Brain (organoid and tissue), 16 donors: ENCODE measurements at places on chromosomes 11 and 22.
A peak's percentile ranks its signal among the peaks of the same experiment; 100 is the strongest.

- DNase-seq = no peak
Measured at GRCh38 chr11:133168016-133168415, 364.3 kb downstream of the OPCML start.

DNA sequence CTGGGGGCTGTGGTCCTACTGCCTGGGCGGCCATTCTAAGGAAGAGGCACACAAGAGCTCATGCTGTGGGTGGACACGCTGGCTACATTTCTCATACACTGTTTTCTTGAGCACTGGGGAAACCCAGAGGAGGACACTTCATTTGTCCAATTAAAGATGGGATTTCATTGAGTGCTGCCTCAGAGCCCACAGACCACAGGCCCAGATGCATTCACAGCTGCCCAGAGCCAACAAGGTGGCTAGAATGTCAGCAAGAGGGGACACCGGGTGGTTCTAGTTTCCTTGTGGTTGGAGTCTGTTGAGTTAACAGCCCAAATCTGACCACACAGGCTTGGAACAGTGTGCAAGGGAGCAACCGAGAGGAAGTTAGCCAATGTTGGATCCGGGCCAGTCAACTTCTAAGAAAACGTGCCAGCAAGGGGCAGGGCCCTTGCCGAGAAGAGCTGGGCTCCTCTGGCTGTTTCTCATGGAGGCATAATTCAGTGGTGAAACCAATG lies 35.0 kb upstream of the SORL1 start:
- peak; percentile 81 for DNase-seq

- DNase-seq = no peak
Measured at GRCh38 chr22:30695351-30695851, 727 bp downstream of the OSBP2 start.

- no peak for DNase-seq
Measured at GRCh38 chr22:35910003-35910769, 118.4 kb downstream of the RBFOX2 start.

- no peak for DNase-seq
Measured at GRCh38 chr11:70169127-70169526, 34.0 kb upstream of the FADD start.

DNA sequence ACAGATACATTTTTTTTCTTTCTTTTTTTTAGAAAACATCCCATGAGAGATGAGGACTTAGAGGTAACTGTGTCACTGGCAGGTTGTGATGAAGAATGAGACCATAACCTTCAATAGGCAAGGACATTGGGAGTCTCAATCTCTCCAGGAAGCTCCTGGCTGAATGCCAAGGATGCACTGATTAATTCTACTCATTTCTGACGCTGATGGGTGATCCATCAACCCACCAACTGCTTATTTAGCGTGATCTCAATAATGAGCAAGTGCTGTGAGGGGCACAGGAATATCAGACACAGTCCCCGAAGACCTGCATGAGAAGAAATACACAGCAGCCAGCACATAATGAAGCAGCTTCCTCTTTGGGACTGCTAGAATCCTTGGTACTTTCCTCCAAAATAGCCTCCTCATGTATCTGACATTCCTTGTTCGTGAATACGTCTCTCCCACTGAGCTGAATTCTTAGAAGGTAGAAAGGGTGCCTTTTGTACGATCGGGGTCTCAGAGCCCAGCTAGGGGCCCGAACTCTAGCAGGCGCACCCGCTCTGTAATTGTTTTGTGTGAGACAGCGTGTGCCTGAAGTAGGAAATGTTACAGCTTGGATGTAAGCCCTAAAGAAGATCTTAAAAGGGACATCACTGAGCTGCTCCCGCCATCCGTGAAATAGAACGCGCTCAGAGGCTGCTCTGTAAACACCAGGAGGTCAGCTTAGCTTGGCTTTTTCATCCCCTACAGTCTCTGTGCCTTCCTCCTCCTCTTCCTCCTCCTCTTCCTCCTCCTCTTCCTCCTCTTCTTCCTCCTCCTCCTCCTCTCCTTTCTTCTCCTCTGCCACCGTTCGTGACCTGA lies 7.2 kb downstream of the CLMP start:
- peak; percentile 92 for DNase-seq

- no peak for DNase-seq
Measured at GRCh38 chr11:103800406-103801114, 235.9 kb upstream of the DDI1 start.

GRCh38 chr11:68962527-68963250 lies 18.1 kb downstream of the MRGPRD start:
- no peak for DNase-seq

- DNase-seq = no peak
Measured at GRCh38 chr11:113528982-113529381, 53.8 kb upstream of the DRD2 start.

GRCh38 chr11:69948256-69949141 lies 129.3 kb upstream of the FGF3 start:
- DNase-seq = no peak

DNA sequence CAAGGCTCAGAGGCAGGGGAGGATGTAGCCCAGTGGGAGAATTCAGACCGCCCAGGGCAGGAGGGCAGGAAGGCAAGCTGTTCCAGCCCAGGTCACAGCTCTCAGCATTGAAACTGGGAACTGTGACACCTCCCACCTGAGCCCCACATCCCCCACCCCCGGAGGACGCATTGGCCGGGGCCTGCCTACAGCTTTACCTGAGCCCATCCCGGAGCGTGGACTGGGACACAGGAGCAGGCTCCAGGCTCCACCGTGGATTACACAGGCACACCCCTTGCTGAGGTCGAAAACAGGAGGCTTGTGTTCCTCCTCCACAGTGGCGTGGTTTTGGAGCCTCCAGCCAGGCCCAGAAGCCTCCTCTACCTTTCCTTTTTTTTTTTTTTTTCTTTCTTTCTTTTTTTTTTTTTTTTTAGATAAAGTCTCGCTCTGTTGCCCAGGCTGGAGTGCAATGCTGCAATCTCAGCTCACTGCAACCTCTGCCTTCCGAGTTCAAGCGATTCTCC lies 9.1 kb upstream of the PGA3 start:
- DNase-seq = no peak

- no peak for DNase-seq
Measured at GRCh38 chr11:132639986-132640385, 892.3 kb downstream of the OPCML start.

DNA sequence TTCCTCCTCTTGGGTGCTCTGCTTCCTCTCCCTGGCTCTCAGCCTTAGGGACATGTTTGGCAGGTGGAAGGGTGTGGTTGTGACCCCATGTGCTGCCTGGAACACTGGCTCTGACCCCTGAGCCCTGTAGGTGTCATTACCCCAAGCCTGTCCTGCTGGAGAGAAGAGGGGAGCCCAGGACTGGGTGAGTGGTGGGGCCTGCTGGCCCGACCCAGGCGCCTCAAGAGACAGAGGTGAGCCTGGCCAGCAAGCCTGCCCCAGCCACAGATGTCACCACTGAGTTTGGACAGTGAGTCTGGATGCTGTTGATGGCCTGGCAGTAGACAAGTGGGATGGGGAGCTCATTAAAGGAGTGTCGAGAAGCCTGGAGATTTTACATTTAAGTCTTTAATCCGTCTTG lies 1112.2 kb downstream of the BRD1 start:
- no peak for DNase-seq

DNA sequence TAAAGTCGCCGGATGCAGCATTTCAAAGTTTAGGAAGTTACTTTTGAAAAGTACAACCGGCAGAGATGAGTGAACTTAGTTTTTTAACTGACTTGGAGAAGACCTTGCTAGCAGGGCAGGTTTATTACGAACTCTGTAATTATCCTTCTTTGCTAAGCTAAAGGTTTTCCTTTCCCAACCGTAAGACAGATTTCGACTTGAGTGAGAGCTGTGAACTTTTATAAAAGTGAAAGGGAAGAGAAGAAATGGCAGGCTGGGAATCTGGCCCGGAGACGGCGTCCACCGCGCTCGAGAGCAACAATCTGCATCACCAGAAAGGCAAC lies 659 bp upstream of the TEAD1 start:
- DNase-seq = no peak

GRCh38 chr11:46036969-46037368 lies 84.3 kb downstream of the PHF21A start:
- DNase-seq = no peak

DNA sequence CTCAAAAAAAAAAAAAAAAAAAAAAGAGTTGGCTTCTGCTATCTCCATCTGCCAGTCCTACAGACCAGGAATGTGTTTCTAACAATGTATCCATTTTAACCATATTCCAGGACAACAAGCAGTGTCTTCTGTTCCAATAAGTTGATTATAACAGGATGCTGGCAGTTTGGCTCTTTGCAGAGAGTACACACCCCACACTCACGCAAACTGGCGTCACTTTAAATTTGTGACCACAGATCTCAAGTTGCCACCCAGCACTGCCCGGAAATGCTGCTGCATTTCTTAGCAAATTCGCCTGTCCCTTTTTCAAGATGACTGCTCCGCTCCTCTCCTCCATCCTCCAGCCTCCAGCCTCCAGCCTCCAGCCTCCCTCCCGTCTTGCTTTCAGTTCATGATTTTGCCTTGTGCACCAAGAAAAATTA lies 44.3 kb downstream of the SCGB1A1 start:
- DNase-seq = no peak

DNA sequence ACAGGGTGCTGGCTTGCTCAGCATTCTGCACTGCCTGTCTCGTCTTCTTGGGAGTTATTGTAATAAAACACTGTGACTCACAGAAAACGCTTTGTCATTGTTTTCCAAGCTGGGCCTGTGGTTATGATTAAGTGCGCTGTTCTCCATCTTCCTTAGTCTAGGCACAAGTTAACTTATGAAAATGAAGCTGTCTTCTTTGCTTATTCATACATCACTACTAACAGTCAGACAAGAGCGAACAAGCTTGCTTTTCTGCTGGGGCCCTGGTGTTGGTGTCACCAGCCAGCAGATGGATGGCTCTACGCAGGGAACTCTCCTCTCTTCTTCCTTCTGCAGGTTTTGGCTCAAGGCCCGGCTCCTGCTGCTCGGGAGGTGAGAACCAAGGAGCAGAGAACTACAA lies 380.1 kb upstream of the SYN3 start:
- DNase-seq = peak; percentile 20

- peak; percentile 84 for DNase-seq
Measured at GRCh38 chr22:23183061-23183698, 2.9 kb downstream of the BCR start.

DNA sequence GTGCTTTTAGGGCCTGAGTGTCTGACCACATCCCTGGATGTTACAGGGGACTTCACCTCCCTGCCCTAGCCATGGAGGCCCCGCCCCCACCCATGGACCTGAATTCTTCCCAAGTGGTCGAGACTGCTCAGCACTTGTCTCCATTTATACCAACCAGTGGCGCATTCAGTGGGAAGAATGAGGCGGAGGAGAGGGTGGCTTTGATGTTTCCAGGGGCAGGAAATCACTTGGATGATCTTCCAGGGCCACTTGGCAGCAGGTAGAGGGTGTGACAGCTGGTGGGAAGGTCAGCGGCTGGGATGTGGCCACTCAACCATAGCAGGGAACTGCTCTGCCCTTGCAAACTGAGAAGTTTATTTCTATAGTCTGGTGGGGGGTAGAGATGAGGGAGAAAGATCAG lies 155.1 kb upstream of the BLID start:
- DNase-seq = no peak

GRCh38 chr22:17830043-17830961 lies 56.0 kb upstream of the BID start:
- DNase-seq = peak; percentile 94

- DNase-seq = peak; percentile 91
Measured at GRCh38 chr22:46116491-46116958, 33.8 kb upstream of the PPARA start.

GRCh38 chr22:29012952-29013351 lies 48.7 kb downstream of the C22orf31 start:
- DNase-seq = no peak

GRCh38 chr22:37643225-37643847 lies 3.9 kb downstream of the SH3BP1 start:
- DNase-seq = peak; percentile 87

GRCh38 chr11:11618973-11619435 lies 2.8 kb downstream of the GALNT18 start:
- DNase-seq = no peak

GRCh38 chr11:19025481-19026406 lies 34.8 kb downstream of the MRGPRX2 start:
- peak; percentile 47 for DNase-seq
